ENCODE measurements at places on chromosomes 7 and 10. TPM values are rescaled to one million over a fixed set of nuclear protein-coding genes. Genes with fewer than 3 reads are reported as not detected.
A peak's percentile ranks its signal among the peaks of the same experiment; 100 is the strongest.

DNA sequence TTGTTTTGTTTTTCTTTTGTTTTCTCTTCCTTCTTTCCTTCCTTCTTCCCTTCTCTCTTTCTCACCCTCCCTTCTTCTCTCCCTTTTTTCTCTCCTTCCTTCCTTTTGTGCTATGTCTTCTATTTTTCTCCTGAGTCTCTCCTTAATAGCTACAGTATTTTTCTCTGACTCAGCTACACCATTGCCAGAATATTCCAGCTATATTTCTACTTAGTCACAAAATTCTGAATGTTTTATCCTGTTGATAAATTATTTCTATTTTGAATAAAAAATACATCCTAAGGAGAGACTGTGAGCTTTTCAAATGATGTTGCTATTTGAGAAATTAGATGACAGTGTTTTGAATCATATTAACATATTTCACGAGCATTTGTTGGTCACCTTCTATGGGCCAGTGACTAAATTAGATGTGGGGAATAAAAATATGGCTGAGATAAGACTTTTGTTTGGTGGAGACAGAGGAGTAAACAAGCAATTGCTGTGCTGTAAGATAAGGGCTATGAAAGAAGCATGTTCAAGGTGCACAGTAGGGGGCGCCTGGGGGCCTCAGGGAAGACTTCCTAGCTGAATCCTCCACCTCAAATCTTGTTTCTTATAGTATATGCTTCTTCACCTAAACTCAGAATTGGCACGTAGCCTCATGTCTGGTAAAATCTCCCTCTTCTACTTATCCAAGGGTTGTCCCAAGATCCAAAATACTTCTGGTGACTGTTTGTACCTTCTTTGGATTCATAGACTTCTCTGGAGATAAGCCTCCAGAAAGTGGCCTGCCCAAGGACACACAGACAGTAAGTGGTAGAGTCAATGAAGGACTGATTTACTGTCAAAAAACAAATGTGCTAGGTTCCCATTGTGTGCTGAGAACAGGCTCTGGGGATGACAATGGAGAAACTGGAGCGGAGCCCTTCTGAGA is 115.5 kb upstream of the CREB5 start:
- peak; percentile 25 for DNase-seq

- DNase-seq, result no peak
Measured at GRCh38 chr10:67666416-67667034, 29.5 kb downstream of the CTNNA3 start.

- no peak for DNase-seq
Measured at GRCh38 chr10:60955957-60956425, 12.0 kb upstream of the RHOBTB1 start.

- DNase-seq, result no peak
Measured at GRCh38 chr7:69126896-69127479, 471.3 kb upstream of the AUTS2 start.

DNA sequence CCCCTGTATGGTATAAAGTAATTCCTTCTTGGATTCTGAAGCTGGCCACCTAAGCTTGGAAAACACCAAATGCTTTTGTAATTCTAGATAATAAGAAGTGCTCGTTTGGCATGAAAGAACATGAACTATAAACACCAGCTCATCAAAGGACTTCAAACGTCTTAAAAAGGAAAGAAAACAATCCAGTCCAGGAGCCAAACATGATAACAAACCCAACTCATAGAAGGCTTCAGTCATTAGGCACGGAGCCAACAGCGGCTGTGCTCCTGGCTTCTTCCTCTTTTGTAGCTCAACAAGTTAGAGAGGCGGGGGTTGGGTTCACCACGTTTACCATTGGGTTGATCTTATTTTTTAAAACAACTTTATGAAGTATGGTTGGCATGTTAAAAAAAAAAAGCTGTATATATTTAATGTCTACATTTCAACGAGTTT is 56.4 kb upstream of the ECHDC3 start:
- DNase-seq, result peak; percentile 66

DNA sequence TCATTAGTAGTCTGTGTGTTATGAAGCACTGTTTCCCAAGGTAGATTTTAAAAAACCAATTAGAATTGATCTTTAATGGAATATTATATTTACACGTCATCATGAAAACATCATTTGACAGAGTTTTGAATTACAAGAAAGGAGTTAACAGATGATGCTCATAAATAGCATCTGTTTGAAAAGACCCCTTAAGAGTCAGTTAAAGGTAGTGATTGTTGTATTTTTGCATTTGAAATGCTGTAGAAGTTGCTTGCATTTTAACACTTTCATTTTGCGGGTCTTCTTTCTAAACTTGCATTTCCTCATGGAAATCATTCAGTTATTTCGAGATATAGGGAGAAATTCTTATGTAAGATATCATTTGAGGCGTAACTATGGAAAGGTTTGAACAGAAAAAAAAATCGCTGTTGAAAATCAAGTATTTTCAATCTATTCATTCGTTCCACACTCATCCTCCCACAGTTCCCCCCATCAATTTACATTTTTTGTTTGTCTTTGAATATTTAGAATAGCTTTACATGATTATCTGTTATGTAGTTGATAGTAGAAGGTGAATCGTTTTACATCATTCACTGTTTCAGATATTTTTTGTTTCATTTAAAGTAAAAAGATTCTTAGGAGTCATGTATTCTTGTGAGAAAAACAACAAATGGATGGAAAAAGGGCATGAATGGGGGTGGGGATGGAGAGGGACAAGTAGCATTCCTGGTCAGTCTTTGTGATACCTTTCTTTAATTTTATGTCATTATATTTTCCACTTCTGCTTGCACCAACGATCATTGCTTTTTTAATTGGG is 3.0 kb upstream of the SKIDA1 start:
- DNase-seq, result no peak

DNA sequence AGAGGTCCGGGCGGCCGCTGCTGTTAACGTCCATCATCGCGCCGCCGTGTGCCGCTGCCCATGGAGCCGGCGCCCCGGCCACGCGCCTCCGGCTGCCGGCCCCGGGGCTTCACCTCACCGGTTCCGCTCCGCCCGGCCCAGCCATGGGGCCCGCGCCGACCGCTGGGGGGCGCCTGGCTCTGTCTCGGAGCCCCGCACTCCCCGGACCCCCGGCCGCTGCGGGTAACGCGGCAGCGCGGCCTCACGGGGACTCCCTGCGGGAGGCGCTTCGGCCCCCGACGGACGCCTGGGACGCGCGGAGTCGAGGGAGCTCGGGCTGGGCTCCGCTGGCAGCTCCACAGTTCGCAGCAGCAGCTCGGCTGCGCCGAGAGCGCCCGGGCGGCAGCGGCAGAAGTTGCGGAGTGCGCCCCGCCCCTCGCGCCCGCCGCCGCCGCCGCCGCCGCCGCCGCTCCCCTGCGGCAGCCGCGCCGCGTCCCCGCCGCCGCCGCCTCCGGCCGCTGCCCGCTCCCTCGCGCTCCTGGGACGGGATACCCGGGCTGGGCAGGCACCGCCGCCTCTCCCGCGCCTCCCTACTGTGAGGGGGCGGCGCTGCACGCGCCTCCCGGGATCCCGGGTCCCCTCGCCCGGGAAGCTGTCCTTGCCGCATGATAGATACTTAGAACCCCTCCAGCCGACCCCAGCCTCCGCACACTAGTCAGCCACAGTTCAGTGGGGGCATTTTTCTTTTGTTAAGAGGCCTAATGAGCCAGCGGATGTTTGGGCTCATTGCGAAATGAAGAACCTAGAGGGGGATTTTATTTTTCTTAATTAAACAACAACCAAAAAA is at the start of gene HTR7:
HTR7 (minus strand) TSS at position 405 of the 826 bp plus-strand sequence; CDS start at position 37, 368 bp downstream.
- DNase-seq, result peak; percentile 62

DNA sequence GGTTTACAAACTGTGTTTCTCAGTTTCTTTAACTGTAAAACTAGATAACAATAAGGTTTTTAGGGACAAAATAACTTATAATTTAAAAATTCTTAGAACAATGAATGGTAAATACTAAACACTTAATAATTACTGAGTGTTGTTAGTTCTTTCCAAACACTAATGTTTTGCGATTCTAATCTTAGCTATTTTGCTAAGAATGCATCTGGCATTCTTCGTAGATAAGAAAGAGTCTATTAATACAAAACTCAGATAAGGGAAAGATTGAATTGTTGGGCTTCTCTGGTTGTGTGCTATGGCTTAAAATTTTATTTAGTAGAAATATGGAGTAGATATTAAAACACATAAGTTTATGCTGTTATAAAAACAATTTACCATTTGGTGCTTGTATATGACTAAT is 45.4 kb downstream of the TMEM229A start:
- DNase-seq, result no peak

DNA sequence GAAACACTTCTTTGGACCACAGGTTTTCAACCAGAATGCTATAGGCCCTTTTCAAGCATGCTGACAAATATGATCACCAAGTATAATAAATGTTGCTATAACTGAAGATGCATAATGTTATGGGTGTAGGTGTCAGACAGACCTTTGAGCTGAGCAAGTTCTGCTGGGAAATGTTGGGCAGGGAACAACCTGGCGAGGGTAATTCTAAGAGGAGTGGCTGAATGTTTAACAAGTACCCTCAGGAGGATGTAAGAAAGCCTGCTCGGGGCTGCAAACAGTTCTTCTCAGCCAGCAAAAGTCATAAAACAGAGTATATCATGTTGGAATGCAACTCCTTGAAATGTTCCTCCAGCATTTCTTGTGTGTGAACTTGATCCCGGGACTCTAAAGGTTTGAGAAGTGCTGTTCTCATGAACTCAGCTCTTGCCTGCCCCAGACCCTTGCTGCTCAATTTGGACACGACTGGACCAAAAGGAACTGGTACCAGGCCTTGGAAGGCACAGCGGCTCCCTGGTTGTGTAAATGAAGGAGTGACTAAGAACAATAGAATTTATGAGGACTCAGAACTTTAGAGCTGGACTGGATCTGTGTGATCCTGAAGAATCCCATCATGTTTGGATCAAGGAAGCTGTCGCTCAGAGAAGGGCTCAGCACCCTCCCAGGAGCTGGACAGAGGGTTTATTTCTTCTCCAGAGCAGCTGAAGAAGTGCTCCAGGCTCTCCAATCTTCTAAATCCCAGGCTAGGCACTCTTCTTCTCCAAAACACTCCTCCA is 143.2 kb upstream of the ANK3 start:
- DNase-seq, result no peak

DNA sequence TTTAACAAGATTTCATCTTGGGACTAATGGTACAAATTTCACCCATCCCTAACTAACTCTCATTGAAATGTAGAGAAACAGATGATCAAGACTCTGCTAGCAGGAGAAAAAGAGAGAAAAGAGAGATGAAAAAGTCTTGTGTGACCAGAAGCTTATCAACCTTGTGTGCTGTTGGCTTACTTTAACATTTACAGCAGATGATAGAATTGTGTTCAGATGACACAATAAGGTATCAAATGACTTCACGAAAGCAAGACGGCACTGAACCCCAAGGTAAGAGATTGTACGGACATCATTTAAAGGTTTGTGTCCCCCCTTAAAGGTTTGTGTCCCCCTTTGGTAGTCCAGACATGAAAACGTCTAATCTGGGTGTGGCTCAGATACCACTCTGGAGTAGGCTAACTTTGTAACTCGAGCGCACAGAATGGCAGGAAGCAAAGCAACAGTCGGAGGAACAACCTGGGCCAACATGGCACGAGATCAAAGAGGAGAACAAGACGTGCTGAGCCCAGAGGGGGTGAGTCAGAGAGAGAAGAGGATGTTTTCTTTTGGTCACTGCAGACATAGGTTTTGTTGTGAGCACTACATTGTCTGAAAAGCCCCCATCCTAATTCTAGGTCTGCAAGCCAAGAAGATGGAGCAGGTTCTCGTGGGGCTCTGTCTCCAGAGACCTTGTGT is 10.4 kb upstream of the LMBR1 start:
- DNase-seq, result peak; percentile 65

GRCh38 chr7:43650457-43651052 is 67.6 kb downstream of the STK17A start:
- no peak for DNase-seq

GRCh38 chr10:127563718-127564553 is 14.8 kb downstream of the NPS start:
- DNase-seq, result no peak

- no peak for DNase-seq
Measured at GRCh38 chr10:8235253-8236027, 181.0 kb downstream of the GATA3 start.

GRCh38 chr10:62460393-62460792 is 86.2 kb downstream of the ZNF365 start:
- no peak for DNase-seq

DNA sequence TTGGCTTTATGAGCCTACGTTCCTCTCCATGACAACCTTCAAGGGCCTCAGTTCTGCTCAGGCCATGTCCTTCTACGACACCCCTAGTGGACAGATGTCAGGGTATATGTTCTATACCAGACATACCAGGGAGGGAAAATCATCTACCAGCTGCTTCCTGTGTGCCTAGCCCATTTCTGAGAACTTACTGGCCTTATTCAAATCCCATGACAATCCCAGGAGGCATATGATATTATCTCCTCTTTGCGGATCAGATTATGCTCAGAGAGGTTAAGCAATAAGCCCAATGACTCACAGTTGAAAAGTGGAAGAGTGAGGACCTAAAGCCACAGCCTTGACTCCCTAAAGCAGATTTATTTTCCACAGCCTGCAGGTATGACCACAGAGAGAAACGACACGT is 139.3 kb downstream of the GLI3 start:
- no peak for DNase-seq

DNA sequence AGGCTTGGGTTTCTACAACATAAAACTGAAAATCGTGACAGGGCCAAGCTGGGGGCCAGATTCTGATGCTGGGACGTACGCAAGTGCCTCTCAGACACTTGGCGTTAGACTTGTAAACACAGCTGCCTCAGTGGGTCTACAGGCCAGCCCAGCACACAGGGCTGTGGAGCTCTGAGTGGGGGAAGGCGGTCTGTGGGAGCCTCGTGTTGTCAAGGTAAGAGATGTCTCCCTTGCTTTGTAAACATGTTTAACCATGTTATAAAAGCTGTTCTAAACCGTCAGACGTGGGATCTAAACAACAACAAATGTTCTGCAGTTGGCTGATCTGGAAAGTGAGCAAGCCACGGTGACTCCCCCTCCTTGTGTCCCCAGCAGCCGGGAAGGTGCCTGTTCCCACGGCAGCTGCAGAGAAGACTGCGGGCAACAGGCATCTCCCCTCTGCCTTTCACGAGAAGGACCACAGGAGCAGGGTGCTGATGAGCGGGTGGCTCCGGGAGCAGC is 67.8 kb downstream of the ZRANB1 start:
- DNase-seq, result peak; percentile 36

DNA sequence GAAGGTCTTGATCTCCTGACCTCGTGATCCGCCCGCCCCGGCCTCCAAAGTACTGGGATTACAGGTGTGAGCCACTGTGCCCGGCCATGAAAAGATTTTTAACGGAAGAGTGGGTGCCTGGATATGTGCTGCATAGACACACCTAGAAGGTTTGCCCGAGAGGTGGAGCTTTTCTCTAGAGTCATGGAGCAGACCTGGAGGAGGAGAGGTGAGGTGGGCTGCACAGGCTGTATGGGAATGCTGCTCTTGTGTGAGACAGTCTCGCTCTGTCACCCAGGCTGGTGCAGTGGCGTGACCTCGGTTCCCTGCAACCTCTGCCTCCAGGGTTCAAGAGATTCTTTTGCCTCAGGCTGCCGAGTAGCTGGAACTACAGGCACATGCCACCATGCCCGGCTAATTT is 103.3 kb downstream of the ACTR3B start:
- DNase-seq, result no peak

GRCh38 chr7:140070546-140070945 is 7.8 kb upstream of the PARP12 start:
- no peak for DNase-seq

- no peak for DNase-seq
Measured at GRCh38 chr7:14639801-14640200, 262.8 kb downstream of the DGKB start.

Gene RARRES2
- total RNA-seq, result 17.9 TPM

Gene GNGT1
- not detected for total RNA-seq

Gene NYAP1
- total RNA-seq, result 0.15 TPM

Gene ZNF786
- total RNA-seq, result 3.6 TPM

Gene GIMAP8
- 11.9 TPM for total RNA-seq

Gene NKX2-3
- not detected for total RNA-seq

Gene SNCG
- total RNA-seq, result 9.0 TPM

Gene TBXAS1
- total RNA-seq, result 2.9 TPM

Gene MINDY4
- total RNA-seq, result 1.3 TPM

Gene PLA2G12B
- total RNA-seq, result not detected

Data from psoas muscle (tissue), 8 donors.